ENCODE measurements at places on chromosomes 4 and X. TPM values are rescaled to one million over a fixed set of nuclear protein-coding genes. Genes with fewer than 3 reads are reported as not detected.

GRCh38 chr4:183959319-183960045, 54.4 kb downstream of the STOX2 start:
- no peaks in the 10 kb centered on the region for H3K27me3 ChIP-seq
- peaks cover 14% of the 10 kb centered on the region for H3K4me1 ChIP-seq
- H3K36me3 ChIP-seq = no peaks in the 10 kb centered on the region

DNA sequence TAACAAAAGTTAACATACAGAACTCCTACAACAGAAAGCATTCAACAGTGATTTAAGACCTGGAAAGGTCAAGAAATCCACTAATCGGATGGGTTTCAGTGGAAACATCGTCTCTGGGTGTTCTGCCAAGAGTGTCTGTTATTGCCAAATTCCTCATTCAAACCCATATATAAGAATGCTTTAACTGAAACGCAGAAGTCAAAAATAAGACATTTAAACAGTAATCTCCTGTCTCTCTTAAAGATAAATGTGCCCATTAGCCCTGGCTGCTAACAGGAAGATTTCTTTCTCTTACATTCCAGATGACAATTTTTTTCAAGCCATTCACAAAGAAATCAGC, 31.5 kb downstream of the DCTD start:
- no peak overlapping the region for H3K27ac ChIP-seq
- H3K27me3 ChIP-seq = no peaks in the 10 kb centered on the region
- H3K4me3 ChIP-seq = peak overlapping the region; percentile 58
- H3K36me3 ChIP-seq = peaks cover 70% of the 10 kb centered on the region

GRCh38 chr4:147830987-147831386, 99.1 kb downstream of the ARHGAP10 start:
- no peaks in the 10 kb centered on the region for H3K4me1 ChIP-seq
- H3K27me3 ChIP-seq = no peaks in the 10 kb centered on the region
- DNase-seq = no peak
- no peak overlapping the region for H3K4me3 ChIP-seq
- no peak overlapping the region for H3K27ac ChIP-seq
- no peaks in the 10 kb centered on the region for H3K36me3 ChIP-seq

DNA sequence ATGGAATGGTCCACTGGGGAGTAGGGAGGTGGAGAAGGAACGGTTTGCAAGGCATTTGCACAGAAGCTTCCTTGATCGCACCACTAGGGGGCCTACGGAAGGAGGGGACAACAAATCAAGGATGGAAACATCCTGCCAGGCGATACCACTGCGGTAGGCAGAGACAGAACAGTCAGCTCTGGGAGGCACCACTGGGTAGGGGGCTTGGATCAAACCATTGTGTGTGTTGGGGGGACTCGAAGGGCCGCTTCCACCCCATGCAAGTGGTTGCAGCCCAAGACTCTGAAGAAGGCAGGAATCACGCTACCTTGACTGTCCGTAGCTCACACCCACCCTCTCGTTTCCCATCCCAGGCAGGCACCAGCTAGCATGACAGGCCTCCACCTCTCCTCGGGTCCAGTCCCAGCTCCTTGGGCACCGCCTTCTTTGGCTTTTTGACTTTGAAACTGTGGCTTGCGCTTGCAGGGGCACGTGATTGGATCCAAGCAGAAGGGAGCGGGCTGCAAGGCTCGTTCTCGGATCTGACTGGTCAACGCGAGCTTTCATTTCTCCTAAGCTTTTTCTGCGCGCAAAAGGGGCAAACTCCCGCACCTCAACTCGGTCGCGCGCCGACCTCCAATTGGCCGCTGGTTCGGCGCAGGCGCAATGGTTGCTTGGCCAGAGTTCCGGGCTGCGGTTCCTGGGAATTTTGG, 28.4 kb downstream of the GAGE1 start:
- H3K27me3 ChIP-seq = no peaks in the 10 kb centered on the region
- no peaks in the 10 kb centered on the region for H3K4me1 ChIP-seq
- H3K36me3 ChIP-seq = no peaks in the 10 kb centered on the region
- no peak overlapping the region for H3K27ac ChIP-seq
- no peak overlapping the region for H3K4me3 ChIP-seq
- peak; percentile 77 for DNase-seq

- H3K4me1 ChIP-seq = no peaks in the 10 kb centered on the region
- no peaks in the 10 kb centered on the region for H3K36me3 ChIP-seq
- H3K4me3 ChIP-seq = no peak overlapping the region
- H3K27ac ChIP-seq = no peak overlapping the region
- no peaks in the 10 kb centered on the region for H3K27me3 ChIP-seq
Observed at GRCh38 chr4:53598901-53599300, 7.6 kb upstream of the LNX1 start.

MSL3 gene
- total RNA-seq = 13.8 TPM

FUNDC2 gene
- 78.4 TPM for total RNA-seq

NMU gene
- 9.6 TPM for total RNA-seq

FHL1 gene
- total RNA-seq = 26.4 TPM

All from endodermal cell (in vitro differentiated cells).